ENCODE measurements at places on chromosomes 3 and 15.

DNA sequence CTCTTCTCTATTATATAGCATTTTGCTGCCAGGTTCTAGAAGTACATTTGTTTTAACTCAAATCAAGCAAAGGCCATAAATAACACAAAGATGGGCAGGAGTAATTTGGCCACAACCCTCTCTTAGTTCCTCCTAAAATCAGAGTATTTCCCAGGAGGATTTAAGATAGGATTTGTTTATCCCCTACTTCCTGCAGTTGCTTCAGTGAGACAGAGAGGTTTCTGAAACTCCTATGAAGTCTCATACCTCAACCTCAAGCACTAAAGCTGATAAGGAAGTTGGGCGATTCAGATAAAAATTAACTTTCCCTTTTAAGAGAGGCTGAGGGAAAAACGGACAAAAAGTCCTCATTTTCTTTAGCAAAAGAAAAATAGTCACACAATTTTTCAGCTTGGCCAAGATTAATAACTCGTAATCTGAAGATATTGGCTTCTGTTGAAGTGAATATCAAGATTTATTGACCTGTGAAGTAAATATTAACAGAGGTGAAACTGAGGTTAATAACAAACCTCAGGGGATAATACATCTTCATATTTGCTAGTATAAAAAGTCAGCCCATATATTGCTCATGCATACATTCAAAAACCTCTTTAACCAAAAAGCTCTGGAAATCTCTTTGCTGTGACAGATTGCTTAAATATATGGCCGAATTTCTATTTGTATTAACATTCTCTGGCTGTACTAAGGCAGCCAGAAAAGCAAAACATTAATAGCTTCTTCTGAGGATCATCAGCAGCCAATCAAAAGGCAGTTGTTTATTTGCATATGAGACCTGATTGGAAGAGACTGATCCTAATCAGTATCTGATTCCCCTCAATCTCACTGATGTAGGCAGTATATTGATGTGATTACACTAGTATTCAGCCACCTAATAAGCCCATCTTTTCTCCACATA lies 90.6 kb upstream of the GADL1 start:
- DNase-seq: no peak

DNA sequence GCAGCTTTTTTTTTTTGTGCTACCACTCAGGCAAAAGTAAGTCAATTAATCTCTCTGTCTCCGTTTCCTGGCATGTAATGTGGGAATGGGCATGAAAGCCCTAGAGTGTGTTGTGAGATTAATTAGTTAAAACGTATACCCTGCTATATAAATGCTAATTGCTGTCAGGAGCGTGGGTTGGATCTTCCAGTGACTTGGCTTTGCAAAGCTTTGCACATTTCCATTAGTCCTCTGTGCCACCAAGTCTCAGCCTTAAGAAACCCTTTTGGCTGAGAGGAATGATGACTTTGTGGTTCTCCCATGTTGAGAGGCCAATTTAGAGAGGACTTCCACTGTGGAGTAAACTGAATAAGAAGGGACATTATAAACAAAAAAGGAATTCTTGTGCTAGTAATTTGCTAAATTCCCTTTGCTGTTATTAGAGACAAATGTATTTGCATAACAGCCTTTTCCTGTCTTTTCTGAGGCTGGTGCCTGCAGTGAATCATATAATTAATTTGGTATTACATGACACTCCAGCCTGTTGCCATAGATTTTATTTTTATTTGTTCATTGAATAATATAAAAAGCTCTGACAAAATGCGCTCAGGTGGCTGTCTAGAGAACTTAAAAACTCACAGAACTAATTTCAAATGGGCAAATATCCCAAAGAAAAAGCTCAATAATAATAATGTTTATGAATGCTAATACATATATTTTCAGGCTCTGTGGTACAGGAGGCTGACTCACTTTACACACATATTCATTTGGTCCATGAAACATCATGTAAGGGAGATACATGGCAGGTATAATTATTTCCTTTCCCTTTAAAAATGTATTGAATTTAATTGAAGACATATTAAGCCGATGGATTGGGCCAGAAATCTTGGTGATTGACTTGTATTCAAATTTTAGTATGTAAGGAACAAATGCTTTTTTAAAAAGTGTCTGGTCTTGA lies 82.7 kb downstream of the IL1RAP start:
- DNase-seq: no peak

- DNase-seq: no peak
Measured at GRCh38 chr3:58164199-58164879, 46.4 kb downstream of the DNASE1L3 start.

GRCh38 chr3:128532012-128532983 lies 39.3 kb upstream of the GATA2 start:
- no peak for DNase-seq

DNA sequence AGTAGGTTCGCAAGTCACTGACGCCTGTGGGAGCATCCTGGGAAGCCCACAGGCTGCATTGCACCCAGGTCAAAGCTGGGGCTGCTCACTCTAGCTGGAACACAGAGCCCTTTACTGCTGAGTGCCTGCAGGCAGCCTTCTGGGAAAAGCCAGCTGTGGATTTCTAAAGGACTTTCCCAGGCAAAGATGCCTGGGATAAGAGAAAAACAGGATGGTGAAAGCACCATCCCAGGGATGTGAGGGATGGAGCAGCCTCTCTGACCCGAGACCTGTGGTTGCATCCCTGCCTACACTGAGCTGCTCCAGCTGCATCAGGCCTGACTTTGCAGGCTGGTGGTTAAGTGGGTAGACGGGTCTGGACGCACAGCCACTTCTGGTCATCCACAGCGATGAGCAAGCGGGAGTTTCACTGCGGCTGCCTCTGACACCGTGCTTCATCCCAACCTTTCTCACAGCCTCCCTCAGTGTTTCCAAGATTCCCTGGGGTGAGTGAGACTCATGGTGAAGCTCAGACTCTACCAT lies 52.5 kb upstream of the AMOTL2 start:
- no peak for DNase-seq

GRCh38 chr3:14297784-14298236 lies 104.6 kb upstream of the SLC6A6 start:
- DNase-seq: no peak

- DNase-seq: no peak
Measured at GRCh38 chr15:30984118-30984517, 7.3 kb downstream of the MTMR10 start.

GRCh38 chr15:70535955-70536338 lies 227.4 kb downstream of the UACA start:
- DNase-seq: no peak

DNA sequence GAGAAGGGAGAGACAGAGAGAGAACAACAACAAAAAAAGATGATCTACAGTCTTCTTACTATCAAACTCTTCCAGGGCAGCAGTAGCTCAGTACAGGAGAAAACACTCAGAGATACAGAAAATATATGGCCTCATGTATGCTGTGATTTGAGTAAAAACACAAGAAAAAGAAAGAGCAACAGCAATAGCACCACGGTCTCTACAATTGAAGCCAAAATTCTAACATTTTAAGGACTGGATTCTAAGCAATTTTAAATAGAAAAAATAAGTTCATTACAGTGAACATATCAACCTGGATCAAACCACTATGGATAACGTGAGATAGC lies 43.5 kb upstream of the ALCAM start:
- no peak for DNase-seq
